NT2/D1 (cell line): ENCODE measurements at places on chromosomes 1 and 21.

GRCh38 chr1:236688705-236689104 lies 2.4 kb downstream of the ACTN2 start:
- no peak for DNase-seq

GRCh38 chr1:6538956-6539355 lies 15.4 kb downstream of the NOL9 start:
- DNase-seq, result no peak

- no peak for DNase-seq
Observed at GRCh38 chr1:201955729-201956143, 433 bp downstream of the TIMM17A start.

DNA sequence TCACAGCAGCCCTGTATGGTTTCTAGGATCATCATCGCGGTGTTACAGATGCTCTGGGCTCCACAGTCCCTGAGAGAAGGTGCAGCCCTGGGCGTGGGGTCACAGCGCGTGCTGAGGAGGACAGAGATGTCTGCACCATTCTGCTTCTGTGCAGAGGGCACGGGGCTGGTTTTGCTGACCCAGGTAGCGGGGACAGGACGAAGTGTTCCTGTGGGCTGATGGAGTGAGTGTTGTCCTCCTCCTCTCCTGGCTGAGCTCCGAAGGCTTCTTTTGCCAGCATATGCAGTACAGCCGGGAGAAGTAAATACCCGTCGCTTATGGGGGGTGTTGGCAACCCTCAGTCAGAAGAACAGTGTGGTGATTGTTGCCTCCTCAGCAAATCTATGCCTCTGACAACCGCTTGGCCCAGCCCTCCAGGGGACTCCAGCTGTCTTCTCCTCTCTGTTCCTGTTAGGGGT lies 101.5 kb downstream of the DDX20 start:
- DNase-seq, result no peak

DNA sequence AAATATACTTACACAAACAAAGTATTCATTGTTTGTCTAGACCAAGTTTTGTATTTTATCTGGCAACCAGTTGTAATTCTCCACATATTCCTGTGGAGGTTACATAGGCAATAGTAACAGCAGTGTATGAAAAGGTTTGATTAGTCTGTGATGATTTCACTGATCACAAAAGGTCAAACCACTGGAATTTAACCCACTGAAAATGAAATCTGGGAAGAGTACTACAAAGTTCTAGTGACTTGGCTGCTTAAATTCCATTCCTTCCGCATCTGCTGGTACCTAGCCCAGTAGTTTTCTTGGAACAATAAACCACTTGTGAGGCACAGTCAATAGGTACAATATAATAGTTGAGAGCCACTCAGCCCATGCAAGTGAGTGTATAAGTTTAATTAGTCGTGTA lies 205.4 kb downstream of the NFIA start:
- no peak for DNase-seq

GRCh38 chr21:41507521-41508414 lies at the start of gene TMPRSS2:
TSS of gene TMPRSS2 (minus strand) at chr21:41508158. CDS start at chr21:41498133, 10,025 bp downstream.
- DNase-seq, result no peak

DNA sequence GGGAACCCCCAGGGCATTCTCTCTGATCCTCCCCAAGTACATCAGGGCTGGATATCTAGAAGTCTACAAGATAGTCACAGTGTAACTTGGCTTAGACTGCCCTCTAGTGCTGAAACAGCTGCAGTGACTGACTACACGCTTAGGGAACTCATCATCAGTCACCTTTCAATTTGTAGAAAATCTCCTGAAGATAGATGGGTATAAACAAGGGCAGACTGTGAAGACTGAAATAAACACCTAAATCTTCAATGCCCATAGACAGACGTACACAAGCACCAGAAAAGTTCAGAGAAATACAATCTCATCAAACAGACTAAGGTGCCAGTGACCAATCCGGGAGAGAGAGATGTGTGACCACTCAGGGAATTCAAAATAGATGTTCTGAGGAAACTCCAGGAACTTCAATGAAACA lies 46.6 kb downstream of the PACC1 start:
- DNase-seq, result peak; percentile 68

GRCh38 chr1:189619682-189620332 lies 857.9 kb downstream of the BRINP3 start:
- DNase-seq, result no peak

- DNase-seq, result no peak
Observed at GRCh38 chr1:34324879-34325440, 148.3 kb downstream of the C1orf94 start.

DNA sequence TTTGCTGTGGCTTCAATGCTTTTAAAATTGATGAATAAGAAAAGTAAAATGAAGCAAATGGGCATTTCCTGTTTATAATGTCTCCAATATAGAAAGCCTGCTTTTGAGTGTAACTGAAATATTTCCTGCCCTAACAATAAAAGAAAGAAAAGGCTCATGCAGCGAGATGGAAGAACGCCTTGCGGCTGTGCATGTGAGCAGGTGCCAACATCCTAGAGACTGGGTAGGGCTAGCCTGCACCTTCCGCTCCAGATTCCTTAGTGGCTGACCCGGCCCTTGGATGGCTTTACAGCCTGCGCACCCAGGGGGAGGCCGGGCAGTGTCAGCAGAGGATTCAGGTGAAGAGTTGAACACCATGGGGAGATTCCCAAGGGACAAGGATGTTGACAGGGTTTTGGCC lies 21.8 kb downstream of the CNIH3 start:
- DNase-seq, result no peak

DNA sequence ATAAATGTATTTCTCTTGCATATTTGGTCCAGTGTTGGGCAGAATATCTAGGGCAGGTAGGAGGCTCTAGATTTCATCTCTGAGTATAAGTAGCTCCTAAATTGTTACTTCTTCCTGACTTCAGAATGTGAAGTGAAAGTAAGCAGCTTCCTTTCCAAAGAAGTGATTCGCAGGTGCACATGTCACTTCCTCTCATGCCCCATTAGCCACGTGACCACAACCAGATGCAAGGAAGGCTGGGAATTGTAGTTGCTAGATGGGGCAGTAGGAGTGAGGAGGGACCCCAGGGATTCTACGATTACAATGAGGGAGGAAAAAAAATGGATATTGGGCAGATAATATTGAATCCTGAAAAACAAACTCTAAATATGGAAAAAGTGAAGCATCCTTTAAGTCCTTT lies 113.2 kb upstream of the CYYR1 start:
- peak; percentile 20 for DNase-seq

- DNase-seq, result no peak
Observed at GRCh38 chr1:227947386-227947675, 401 bp downstream of the WNT9A start.

DNA sequence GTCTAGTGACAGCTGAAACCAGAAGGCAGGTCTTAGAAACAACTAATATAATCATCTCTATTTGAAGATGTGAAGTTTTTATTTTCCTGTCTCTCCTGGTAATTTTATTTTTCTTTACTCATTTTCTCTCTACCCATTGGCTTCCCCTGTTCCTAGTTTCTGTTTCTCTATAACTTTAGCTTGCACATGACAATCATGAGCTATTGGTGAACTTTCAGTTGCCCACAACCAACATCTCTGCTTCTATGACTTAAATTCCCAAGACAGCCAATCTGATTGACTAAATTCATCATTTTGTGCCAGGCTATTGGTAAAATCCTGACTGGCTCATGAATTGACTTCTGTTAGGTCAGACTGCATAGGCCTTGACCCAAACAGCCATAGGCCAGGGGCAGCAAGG lies 13.7 kb upstream of the ACADM start:
- no peak for DNase-seq

DNA sequence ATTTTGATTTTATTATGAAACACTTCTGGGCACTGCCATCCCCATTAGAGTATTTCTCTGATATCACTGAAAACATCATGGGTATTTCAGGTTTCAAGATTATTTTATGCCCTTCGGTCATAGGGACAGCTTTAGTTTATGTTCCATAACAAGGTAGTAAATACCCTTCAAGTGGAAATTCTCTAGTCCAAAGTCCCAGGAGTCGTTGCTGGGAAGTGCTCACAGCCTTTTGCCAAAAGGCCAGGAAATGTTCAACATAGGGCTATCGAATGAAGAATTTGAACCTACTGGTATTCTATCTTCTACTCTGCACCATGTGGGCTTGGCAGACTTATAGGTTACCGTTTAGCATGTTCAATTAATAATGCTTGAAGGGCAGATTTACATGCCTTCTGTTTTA lies 7.7 kb upstream of the MFSD2A start:
- DNase-seq, result no peak

- no peak for DNase-seq
Observed at GRCh38 chr1:28926629-28927265, 12.4 kb downstream of the EPB41 start.

GRCh38 chr1:42941640-42942330 lies 16.9 kb downstream of the SLC2A1 start:
- no peak for DNase-seq

DNA sequence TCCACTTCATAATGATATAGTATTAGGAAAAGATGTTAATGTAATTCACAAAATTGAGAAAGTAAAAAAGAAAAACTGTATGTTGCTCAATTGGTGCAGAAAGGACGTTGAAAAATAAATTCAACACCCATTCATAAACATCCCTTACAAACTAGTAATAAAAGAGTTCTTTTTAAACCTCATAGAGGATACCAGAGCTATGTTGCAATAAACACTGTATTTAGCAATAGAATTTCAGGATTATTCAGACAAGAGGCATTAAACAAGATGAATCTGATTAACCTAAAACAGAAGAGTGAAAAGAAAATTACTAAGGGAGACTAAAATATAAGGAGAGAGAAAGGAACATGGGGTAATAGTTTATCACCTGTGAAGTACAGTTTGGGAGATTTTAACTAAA lies 154.8 kb downstream of the NTPCR start:
- DNase-seq, result no peak

- DNase-seq, result peak; percentile 38
Observed at GRCh38 chr1:175576865-175577264, 166.5 kb downstream of the TNR start.

DNA sequence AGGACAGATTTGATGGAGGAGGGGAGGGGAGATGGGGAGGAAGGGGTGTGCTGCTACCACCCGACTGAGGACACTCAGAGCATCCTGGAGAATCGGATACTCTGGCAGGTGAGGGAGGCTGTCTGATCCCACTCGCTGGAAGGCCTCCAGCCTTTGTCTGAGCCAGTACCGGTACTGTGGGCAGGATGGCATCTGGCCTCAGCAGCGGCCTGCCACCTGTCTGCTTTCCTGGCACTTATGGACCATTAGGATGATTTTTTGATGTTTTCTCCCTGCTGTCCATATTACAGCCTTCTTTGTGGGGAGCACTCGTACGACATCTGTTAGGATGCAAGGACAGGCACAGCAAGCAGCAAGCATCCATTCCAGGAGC lies 11.5 kb downstream of the ATP2B4 start:
- DNase-seq, result no peak

- DNase-seq, result no peak
Observed at GRCh38 chr1:168220470-168220871, 5.3 kb upstream of the SFT2D2 start.

GRCh38 chr1:1191734-1192133 lies 14.7 kb downstream of the TNFRSF18 start:
- no peak for DNase-seq

DNA sequence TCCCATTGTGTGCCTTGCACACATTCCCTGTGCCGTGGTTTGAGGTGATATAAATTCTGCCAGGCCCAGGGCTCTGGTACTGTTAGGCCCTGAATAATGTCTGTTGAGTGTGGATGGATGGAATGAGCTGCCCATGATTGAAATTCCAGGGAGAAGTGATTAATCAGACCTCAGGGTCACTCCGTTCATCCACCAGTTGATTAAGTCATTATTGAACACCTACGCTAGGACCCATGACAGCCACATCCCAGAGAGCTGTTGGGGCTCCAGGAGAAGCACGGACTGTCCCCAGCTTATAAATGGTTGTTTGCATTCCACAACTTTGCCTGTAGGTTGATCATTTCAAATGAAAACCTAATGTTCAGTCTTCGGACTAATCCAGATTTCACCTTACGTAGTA lies 98.4 kb downstream of the CNIH3 start:
- no peak for DNase-seq

DNA sequence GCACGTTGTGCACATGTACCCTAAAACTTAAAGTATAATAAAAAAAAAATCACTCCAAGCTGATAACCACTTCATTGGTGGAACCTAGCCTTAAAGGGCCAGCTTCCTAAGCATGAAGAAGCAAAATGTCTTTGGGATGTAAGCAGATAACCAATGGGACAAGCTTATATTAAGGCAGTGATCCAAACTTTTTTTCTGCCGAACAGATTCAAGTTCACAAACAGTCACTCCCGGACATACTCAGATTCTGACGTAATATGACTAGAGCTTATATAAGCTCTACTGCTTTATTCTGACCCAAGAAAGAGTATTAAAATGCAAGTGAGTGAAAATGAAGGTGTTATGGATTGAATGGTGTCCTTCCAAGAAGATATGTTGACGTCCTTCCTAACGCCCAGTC lies 44.9 kb upstream of the HIVEP3 start:
- DNase-seq, result no peak

GRCh38 chr1:187691439-187691838 lies 862.7 kb downstream of the PLA2G4A start:
- no peak for DNase-seq

DNA sequence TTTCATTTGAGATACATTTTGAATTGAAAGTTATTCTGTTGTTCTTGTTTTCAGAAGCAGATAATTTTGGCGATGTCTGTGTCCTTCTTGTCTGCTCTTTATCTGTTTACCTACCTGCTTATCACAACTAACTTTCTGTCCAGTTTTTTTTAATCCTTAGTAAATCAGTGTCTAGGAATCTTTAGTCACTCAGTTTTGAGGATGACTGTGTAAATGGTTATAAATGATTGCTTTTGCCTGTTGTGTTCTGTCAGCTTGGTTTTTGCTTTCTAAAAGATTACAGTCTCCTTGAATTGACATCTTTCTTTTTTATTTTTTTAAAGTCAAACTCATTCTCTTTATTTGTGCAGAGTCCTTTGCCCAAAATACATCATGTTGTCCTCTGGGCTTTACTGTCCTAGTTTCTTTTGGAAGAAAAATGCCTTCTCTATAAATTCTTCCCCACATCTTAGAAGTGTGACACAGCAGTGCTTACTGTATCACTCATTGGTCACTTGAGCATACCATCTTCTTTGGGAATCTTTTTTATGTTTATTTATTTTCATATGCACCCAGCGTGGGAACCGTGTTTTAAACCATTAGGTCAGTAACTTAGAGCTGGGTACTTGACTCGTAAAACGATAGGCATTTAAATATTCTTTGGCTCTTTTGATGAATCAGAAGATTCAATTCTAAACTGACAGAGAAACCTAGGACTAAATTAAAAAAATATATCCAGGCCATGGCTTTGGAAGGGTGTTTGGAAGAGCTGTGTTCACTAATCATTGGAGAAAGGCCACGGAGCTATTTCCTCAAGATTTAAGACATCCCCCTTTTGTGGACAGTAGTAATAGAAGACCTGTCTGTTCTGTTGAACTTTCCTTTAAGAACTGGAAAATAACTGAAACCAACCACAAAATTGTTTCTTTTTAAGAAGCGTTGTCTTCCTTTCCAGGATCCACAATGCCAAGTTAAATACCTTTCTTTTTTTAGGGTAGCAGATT lies 20.9 kb downstream of the LAMC1 start:
- no peak for DNase-seq
